Lower lobe of right lung (tissue), 2 donors: ENCODE measurements at places on chromosomes 4 and X. TPM values are rescaled to one million over a fixed set of nuclear protein-coding genes. Genes with fewer than 3 reads are reported as not detected.

The ZCCHC18 gene
- 0.24 TPM for total RNA-seq

The APEX2 gene
- 11.7 TPM for total RNA-seq

GRCh38 chr4:102551958-102552565, 50.9 kb downstream of the NFKB1 start:
- no peak overlapping the region for H3K27ac ChIP-seq
- no peak for DNase-seq
- H3K4me1 ChIP-seq, result peaks cover 19% of the 10 kb centered on the region
- no peaks in the 10 kb centered on the region for H3K27me3 ChIP-seq

- no peak for DNase-seq
- no peaks in the 10 kb centered on the region for H3K27me3 ChIP-seq
- no peaks in the 10 kb centered on the region for H3K4me1 ChIP-seq
- no peak overlapping the region for H3K27ac ChIP-seq
Observed at GRCh38 chr4:33649015-33649414, 2595.3 kb downstream of the ARAP2 start.

- no peak for DNase-seq
- H3K27me3 ChIP-seq, result no peaks in the 10 kb centered on the region
- peaks cover 27% of the 10 kb centered on the region for H3K36me3 ChIP-seq
- no peak overlapping the region for H3K4me3 ChIP-seq
Observed at GRCh38 chr4:109708990-109709389, 5.7 kb upstream of the CASP6 start.

GRCh38 chrX:107204068-107204605, 2.1 kb downstream of the NUP62CL start:
- no peaks in the 10 kb centered on the region for H3K36me3 ChIP-seq
- H3K27ac ChIP-seq, result no peak overlapping the region
- no peak overlapping the region for H3K4me3 ChIP-seq

GRCh38 chr4:35228313-35228712, 1016.0 kb downstream of the ARAP2 start:
- no peaks in the 10 kb centered on the region for H3K27me3 ChIP-seq
- H3K36me3 ChIP-seq, result no peaks in the 10 kb centered on the region
- no peaks in the 10 kb centered on the region for H3K4me1 ChIP-seq

- no peak for DNase-seq
- H3K36me3 ChIP-seq, result no peaks in the 10 kb centered on the region
- no peaks in the 10 kb centered on the region for H3K4me1 ChIP-seq
- no peaks in the 10 kb centered on the region for H3K27me3 ChIP-seq
Observed at GRCh38 chr4:94305466-94306225, 37.0 kb downstream of the HPGDS start.

DNA sequence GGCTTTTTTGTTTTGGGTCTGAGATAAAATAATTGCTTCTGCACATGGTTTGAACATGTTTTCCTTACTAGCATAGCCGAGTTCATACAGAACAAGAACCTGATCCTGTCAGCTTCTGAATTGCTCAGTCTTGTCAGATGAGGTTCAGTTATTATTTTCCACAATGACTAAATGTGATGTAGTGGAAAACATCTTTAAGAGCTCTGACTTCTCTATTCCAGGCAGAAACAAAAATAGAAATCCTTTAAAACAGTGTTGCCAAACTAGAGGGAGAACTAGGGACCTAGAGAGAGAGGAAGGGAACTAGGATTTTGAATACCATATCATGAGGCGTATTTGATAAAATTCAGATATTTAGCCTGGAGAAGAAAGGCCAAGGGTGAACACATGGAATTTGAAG, 2.0 kb downstream of the ATP6AP2 start:
- no peaks in the 10 kb centered on the region for H3K27me3 ChIP-seq
- H3K27ac ChIP-seq, result no peak overlapping the region
- H3K4me3 ChIP-seq, result no peak overlapping the region
- H3K4me1 ChIP-seq, result peaks cover 11% of the 10 kb centered on the region

DNA sequence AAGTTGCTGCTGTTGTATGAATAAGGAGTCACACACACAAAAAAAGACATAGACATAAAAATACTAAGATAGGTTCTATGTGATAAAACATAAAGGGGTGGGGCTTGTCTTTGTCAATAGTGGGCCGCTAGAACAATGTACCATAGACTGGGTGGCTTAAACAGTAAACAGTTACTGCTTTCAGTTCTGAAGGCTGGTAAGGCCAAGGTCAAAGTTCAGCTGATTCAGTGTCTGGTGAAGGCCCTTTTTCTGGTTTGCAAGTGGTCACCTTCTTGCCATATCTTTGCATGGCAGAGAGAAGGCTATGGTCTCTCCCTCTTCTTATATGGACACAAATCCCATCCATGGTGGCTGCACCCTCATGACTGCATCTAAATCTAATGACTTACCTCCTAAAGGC, 1980.7 kb downstream of the PCDH7 start:
- no peak for DNase-seq
- no peaks in the 10 kb centered on the region for H3K4me1 ChIP-seq
- no peak overlapping the region for H3K27ac ChIP-seq

- H3K27me3 ChIP-seq, result no peaks in the 10 kb centered on the region
- no peak for DNase-seq
- H3K4me3 ChIP-seq, result no peak overlapping the region
- no peaks in the 10 kb centered on the region for H3K4me1 ChIP-seq
Observed at GRCh38 chr4:73661646-73662119, 41.4 kb upstream of the RASSF6 start.

DNA sequence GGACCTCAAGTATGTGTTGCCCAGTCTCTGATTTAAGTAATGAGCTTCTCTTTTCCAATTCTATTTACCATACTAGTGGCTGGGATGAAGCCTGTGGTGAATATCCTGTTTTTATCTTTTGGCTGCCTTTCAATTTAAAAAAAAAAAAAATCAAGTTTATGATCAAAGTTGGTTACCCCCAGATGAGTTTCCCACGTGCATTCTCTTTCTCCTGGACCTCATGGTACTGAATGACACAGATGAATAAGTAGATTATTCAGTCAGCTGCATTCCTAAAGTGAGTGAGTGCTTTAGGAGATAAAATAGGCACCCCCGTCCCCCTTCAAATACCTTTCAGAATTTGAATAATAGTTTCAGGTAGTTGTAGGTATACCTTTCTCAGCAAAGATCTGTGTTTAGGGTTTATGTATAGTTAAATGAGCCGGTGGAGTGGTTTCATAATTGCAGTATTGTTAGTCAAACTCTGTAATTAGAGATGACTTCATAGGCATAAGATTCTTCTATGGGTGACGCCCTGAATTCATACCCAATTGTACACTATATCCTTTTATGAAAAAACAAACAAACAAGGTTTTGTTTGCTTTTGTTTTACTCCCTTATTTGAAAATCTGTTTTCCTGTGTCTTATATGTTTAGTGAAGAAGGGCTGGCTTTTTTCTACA, 41.9 kb downstream of the PLS3 start:
- no peaks in the 10 kb centered on the region for H3K36me3 ChIP-seq
- H3K27ac ChIP-seq, result no peak overlapping the region
- H3K4me1 ChIP-seq, result no peaks in the 10 kb centered on the region
- no peak for DNase-seq
- no peak overlapping the region for H3K4me3 ChIP-seq
- H3K27me3 ChIP-seq, result no peaks in the 10 kb centered on the region
